ENCODE measurements at places on chromosomes 5 and 9.

DNA sequence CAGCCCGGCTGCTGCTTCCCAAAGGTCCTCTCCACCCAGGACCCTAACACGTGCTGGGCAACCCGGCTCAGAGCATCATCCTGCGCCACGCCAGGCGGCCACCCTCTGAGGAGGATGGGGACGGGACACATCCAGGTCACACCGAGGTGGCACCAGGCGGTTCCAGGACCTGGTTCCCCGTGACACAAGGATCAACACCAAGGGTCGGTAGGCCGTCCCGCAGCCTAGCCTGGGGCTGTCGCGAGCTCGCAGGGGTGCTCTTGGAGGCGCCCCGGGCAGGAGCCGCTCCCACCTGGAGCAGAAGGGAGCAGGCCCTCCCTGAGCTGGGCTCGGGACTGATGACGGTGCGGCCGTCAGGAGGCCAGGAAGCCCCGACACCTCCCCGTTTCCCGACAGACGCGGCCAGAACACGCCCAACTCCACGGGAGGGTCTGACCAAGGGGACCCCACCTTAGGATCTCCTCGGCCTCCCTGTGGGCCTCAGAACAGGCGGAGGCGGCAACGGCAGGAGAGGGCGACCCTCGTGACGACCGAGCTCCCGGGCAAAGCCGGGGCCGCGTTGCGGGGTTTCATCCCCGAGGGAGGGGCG lies 6.3 kb downstream of the EXD3 start:
- DNase-seq = no peak

GRCh38 chr5:167816354-167816753 lies 475.1 kb upstream of the WWC1 start:
- no peak for DNase-seq

GRCh38 chr5:141834331-141834730 lies 43.9 kb downstream of the PCDH1 start:
- DNase-seq = no peak

DNA sequence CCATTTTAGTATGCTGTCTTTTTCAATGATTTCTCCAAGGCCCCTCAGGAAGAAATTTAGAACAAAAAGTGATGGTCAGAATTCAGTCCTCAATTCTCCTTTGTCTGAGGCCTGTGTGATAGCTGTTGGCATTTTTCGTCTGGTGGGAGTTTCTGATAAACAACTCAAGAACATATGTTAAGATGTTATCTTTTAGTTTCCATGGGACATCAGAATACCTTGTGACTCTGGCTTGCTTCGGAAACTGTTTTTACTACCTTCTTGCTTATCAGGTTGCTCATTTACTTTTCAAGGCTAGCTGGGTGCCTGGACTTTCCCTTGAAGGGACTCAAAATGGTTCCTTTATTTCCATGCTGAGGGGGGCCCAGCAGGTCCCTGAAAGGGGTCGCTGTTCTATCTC lies 97.2 kb downstream of the INVS start:
- no peak for DNase-seq

DNA sequence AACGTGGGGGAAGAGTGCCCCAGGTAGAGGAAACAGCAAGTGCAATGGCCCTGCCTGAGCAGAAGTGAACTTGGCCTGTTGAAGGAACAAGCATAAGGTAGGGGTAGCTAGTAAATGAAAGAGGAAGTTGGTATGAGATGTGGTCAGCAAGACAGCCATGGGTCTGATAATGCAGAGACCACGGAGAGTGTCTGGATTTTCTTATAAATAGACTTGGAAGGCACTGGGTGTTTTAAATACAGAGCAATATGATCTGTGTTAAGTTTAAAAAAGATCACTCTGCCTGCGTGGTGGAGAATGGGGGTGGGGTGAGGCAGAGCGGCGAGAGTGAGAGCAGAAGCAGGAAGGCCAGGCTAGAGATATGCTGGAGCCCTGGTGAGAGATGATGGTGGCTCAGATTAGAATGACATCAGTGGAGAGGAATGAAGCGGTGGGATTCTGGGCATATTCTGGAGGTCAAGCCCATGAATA lies 4.2 kb downstream of the ADAM19 start:
- no peak for DNase-seq

- no peak for DNase-seq
Observed at GRCh38 chr5:68465133-68465532, 249.6 kb downstream of the PIK3R1 start.

GRCh38 chr9:125200216-125201047 lies at the start of gene RABEPK:
Gene RABEPK (plus strand): TSS chr9:125200542. CDS start chr9:125203014, 2,472 bp downstream.
- DNase-seq = peak; percentile 93

GRCh38 chr5:8851101-8851500 lies 694.8 kb downstream of the SEMA5A start:
- DNase-seq = no peak

DNA sequence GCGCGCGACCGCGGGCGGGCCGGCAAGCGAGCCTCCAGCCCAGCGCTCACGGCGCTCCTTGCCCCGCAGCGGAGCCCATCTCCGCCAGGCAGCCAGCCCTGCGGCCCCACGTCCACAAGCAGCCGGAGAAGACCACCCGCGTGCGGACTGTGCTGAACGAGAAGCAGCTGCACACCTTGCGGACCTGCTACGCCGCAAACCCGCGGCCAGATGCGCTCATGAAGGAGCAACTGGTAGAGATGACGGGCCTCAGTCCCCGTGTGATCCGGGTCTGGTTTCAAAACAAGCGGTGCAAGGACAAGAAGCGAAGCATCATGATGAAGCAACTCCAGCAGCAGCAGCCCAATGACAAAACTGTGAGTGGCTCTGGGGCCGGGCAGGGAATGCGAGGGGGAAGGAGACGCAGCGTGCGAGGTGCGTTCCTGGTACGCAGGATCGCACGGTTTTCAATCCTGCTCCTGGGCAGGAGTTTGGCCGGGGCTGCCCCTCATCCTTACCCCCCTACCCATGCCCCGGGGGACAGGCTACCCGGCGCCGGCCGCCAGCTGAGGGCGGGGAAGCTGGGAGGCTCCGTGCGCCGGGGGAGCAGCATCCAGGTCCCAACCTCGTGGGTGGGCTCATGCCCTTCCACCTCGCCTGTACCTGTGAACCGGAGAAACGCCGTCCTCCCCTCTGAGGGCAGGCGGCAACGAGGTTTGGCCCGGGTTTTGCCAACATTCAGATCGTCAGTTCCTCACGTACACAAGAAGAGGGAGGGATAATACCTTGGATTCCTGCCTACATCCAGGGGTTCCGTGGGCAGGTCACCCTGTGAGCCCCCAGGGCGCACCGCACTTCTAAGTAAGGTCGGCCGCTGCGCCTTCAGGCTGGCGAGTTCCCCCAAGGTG lies 6.6 kb downstream of the ISL1 start:
- no peak for DNase-seq

DNA sequence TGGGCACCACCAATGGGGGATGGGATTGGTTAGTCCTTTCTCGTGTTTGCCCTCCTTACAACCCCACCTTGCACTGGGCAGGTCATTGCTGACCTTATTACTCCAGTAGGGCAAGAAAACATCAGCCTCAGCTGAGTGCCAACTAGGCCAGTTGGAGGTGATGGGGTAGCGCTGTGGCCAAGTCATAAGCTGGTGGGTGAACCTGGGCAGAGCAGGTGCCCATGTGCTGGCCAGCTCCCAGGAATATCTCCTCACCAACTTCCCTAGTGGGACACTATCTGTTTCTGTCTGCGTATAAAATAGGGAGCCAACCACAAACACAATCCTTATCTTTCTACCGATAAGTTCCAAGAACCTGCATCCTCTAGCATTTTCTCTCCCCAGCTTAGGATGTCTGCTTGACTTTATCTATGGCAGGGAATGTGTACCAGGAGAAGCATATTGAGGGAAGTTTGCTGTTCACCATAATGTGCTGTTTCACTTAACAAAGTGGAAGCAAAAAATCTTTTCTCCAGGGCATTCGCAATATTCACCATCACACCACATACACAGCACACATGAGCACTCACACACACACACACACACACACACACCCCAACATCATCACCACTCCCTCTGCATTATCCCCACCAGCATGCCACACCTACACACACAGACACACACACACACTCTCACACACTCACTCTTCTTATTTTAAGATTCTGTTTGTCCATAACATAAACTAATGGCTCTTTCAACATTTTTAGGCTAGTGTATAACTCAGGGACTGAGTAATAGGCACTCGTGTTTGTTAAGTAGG lies 390.0 kb downstream of the ENC1 start:
- no peak for DNase-seq

- DNase-seq = no peak
Observed at GRCh38 chr5:123500471-123500870, 11.5 kb upstream of the CSNK1G3 start.

- DNase-seq = no peak
Observed at GRCh38 chr9:114178756-114179450, 23.6 kb downstream of the COL27A1 start.

GRCh38 chr9:7982907-7983306 lies 183.3 kb upstream of the DMAC1 start:
- no peak for DNase-seq

DNA sequence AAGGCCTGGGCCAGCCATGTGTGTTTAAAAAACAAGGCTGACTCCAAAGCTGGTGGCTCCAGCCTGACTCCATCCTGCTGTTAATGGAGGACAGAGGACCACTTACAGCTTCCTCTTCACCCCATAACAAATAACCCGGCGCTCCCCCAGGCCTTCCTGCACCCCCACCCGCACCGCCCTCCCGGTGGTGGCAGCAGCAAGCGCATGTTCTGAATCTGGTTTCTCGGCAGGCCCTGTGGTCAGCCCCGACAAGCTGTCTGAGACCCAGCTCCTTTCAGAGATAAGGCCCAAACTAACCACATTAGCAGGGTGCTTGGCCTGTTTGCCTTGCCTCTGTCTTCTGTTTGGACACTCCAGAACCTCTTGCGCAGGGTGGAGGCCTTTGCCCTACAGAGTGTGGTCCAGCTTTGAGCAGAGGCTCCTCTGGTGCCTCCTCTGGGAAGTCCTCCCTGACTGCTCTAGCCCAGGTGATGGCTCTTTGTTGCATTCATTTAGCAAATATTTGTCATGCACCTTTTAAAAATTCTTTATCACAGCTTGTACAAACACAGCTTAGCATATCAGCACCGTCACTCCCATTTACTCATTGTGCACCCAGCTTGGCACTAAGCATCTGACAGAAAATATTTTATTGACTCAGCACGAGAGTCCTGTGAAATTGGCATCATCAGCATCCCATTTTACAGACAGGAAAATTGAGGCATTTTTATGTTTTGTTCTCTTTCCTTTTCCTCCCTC lies 78.4 kb downstream of the NDFIP1 start:
- DNase-seq = no peak

- DNase-seq = no peak
Observed at GRCh38 chr9:16363916-16364315, 506.6 kb downstream of the BNC2 start.

DNA sequence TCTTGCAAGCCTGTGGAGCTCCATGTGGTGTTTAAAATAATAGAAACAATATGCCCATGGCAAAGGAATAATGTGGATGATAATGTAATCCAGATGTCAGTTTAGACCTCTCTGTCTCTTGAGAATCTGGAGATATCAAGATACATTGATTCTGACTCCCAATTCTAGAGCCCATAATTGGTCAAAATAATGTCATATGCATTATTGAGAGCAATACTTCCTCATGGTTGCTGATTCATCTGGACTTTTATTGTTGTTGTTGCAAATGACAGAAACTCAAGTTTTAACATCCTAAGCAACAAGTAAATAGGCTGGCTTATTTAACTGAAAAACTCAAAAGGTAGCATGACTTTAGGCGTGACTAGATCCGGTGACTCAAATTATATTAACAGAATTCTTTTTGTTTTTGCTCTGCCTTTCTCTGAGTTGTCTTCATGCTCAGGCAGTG lies 152.1 kb downstream of the PCSK1 start:
- DNase-seq = no peak

Measured in NCI-H774 (cell line).